ENCODE measurements at places on chromosomes 5 and 9.

- no peak for DNase-seq
Observed at GRCh38 chr5:146765089-146765832, 113.3 kb downstream of the PPP2R2B start.

GRCh38 chr5:64972591-64972990, 203.9 kb downstream of the CWC27 start:
- DNase-seq: no peak

GRCh38 chr9:127283135-127283534, 18.6 kb downstream of the GARNL3 start:
- no peak for DNase-seq

DNA sequence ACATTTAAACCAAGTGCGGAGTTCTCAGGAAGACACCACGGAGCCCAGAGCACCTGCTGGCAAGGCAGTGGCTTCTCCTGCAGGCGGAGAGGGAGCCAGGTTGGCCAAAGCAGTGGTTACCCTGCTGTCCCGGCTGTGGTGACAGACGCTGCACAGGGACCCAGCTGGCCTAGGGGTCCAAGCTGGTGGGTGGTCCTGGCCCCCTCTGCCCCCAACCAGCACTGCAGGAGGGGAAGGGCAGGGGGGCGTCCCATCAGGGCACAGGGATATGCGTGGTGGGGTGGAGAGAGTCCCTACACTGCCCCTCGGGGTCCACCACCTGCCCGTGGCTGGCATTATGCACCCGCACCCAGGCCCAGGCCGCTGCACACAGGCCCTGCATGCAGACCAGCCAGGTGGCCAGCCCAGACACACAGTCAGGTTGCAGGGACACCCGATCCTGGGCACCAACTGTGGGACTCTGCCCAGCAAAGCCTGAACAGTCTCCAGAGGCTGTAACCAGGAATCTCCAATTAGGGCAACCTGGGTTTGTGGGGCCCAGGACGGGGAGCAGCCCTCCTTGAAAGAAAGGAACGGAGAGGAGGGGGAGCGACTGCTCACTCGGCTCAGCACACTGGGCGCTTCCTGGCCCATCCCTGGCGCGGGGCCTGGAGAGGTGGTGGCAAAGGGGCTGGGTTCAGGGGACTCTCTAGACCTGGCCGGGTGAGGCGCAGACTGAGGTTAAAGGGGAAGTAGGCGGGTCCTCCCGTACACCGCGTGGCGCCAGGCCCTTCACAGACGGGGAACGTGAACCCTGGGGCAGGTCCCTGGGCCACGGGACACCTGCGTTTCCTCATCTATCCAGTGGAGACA, 46.3 kb downstream of the NACC2 start:
- DNase-seq: no peak

GRCh38 chr9:89889865-89890264, 285.1 kb downstream of the GADD45G start:
- DNase-seq: no peak

DNA sequence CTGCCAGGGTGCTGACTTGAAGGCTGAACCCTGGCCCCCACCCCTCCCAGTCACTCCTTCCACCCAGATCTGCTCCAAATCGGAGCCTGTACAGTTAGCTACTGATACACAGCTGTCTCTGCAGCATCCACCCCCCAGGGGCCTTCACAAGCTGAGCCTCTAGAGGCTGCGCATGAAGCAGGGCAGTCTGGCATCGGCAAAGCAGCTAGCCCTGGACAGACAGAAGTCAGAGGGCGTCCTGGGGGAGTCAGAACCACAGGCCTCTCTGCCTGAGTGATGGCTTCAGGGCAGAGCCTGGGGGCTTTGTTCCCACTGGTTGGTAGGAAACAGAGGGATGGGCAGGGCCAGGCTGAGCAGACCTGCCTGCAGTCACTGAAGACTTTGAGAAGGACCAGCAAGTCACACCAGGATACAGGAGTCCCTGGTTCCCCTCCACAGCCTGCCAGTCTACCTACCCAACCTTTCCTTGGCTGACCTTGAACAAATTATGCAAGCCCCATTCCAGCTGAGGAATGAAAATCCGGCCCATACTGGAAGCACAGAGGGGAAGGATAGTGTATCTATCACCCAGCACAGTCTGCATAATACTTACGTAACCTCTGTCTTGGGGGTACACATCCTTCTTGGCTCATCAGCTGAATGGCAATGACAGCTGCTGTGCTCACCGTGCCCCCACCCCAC, 8.8 kb downstream of the VDAC1 start:
- DNase-seq: no peak

DNA sequence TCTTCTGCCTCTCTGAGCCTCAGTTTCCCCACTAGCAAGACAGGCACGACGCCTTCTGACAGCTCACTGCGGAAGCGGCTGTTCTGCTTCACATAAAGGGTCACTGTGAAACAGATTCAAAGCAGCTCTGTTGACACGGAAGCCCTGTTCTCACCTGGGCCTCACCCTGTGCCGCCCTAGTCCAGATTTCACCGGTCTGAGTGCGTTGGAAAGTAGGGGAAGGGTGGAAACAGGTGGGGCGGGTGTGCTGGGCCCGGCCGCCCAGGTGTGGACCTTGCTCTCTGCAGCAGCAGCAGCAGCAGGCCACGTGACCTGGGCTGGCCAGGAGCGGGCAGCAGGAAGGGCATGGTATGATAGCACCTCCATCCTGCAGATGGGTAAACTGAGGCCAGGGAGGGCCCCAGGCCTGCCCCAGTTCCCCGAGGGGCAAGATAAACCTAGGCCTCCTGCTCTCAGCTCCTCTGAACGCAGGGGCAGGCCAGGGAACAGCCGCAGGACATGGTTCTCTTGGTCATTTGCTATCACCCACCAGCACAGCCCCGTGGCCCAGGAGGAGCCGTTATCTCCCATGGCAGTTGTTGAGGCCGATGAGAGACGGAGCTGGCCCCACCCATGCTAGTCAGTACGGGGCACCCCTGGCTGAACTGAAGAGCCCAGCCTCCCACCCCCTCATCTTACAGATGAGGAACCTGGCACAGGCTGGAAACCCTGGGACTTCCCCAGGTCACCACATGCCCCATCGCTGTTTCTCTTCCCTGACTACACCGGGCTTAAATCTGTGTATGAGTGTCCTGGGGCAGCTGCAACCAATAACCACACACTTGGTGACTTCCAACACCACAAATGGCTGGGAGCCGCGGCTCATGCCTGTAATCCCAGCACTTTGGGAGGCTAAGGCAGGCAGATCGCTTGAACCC, 12.1 kb downstream of the PTGES2 start:
- DNase-seq: peak; percentile 55

DNA sequence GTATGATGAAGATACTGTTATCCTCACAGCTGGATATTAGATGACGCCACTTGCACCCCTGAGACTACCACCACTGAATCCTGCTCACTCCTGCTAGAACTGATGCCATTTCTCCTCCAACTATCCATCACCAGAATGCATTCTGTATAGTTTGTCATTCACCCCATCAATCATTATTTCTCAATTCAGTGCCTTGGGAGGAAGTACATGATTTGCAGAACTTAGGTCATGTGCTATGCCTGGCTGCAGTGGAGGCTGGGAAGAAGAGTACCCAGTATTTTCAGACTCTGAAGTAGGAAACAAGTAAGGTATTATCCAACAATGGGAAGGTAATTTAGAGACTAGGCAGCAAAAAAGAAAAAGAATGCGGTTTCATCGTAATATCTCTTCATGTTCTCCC, 26.2 kb upstream of the HSD17B4 start:
- DNase-seq: no peak

- DNase-seq: no peak
Observed at GRCh38 chr9:134847752-134848432, 32.7 kb upstream of the FCN2 start.

- no peak for DNase-seq
Observed at GRCh38 chr5:98941131-98941883, 12.5 kb upstream of the CHD1 start.

- DNase-seq: no peak
Observed at GRCh38 chr5:165834891-165835290, 2329.5 kb downstream of the MAT2B start.
